8988T (cell line): ENCODE measurements at places on chromosomes 7 and 10.

DNA sequence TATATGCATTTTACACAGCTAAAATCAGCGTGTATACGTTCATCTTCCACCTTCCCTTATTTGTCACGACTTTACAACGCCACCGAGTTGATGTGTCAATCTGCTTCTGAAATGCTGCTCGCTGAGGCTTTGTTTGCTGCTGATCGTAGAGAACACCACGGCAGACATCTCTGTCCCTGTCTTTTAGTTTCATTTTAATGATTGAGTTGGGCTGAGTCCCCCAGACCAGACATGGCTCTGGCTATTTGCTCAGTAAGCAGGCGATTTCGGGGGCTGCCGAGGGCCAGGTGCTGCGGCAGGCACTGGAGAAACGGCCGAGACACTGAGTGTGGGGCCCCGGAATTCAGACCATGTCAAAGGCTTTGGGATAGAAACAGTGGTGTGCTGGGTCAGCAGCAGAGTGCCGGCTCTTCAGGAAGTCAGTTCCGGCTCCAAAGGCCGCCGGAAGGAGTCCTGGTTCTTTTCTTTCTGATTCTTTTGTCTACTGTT lies 5.0 kb downstream of the LRRC27 start:
- DNase-seq = no peak

GRCh38 chr7:2638224-2638991 lies 6.6 kb downstream of the TTYH3 start:
- no peak for DNase-seq

- no peak for DNase-seq
These were observed 967 bp downstream of the ADARB2 start for GRCh38 chr10:1736144-1736971.

GRCh38 chr7:57417736-57418135 lies 32.2 kb upstream of the ZNF716 start:
- DNase-seq = no peak

- DNase-seq = no peak
These were observed 22.1 kb upstream of the CDH23 start for GRCh38 chr10:71374481-71375233.

GRCh38 chr10:68208424-68209042 lies 23.4 kb downstream of the ATOH7 start:
- peak; percentile 44 for DNase-seq

DNA sequence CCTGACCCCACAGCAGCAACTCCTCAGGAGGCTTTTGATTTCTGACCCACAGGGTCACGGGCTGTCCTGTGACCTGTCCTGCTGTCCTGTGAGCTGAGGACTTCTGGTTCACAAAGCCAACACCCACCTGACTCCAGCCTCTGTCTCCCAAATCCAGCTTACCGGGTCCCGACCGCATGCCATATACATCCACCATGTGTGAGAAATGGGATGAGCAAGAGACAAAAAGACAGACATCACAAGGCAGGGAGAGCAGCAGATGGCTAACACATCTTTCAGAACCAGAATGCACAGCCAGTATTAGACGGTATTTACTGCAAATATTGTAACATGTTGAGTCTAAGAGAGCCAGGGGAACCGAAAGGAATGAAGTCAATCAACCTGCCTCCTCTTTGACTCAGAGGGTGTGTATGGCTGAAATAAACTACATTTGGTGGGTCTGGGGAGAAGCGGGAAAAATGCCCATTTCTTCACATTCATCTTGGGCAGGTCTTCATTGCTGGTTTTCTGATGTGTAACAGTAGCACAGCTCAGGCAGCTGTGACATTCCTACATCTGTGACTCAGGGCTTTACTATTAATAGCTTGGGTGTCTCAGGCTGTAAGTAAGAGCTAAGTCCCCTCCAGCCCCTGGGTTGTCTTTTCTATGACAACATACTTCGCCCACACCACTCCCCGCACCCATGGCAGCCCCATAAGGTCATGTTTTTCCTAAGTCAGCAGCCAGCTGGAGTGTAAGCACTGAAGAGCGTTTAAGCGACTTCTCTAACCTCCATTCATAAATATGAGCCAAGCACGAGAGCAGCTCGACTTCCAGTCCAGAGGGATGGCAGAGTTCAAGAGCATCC lies 25.0 kb downstream of the ABLIM1 start:
- peak; percentile 63 for DNase-seq

- no peak for DNase-seq
These were observed 2.7 kb upstream of the HOXA11 start for GRCh38 chr7:27187475-27188385.

DNA sequence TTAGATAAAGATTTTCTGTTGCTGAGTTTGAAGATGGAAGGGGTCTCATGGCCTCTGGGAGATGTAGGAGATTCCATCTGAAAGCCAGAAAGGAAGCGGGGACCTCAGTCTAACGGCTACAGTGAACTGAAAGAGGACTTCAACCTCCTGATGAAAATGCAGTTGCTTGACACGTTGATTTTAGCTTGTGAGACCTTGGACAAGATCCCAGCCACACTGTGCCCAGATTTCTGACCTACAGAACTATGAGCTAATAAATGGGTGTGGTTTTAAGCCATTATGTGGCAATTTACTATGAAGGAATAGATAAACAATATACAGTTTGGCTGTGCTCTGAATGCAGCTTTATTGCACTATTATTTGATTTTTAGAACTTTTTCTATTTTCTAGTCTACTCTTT lies 342.3 kb upstream of the SEMA3D start:
- DNase-seq = no peak

DNA sequence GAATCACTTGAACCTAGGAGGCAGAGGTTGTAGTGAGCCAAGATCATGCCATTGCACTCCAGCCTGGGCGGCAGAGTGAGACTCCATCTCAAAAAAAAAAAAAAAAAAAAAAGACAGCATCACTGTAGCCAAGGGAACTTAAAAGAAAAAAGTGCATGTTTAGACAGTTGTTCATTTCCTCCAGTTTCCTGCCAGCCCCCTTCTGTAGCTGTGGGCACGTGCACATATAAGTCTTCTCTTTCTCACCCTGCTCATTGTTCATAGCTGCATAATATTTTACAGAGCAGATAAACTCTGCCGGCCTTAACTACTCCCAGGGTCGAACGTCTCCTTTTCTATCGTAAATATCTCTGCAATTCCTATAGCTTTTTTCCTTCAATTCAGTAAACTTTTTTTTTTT lies 132.6 kb downstream of the LHPP start:
- no peak for DNase-seq

DNA sequence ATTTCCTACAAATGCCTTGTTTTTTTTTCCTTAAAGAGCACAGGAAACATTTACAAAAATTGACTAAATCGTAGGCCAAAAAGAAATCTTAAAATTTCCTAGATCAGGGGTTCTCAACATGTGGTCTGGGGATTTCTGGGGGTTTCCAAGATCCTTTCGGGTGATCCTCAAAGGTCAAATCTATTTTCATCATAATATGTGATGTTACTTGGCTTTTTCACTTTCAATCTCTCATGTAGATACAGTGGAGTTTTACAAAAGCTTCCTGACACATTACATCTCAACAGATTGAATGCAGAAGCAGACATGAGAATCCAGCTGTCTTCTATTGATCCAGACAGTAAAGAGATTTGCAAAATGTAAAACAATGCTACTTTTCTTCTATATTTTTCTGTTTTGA lies 497.3 kb downstream of the INHBA start:
- DNase-seq = no peak

- DNase-seq = no peak
These were observed 153.0 kb upstream of the GPR26 start for GRCh38 chr10:123512901-123513775.

DNA sequence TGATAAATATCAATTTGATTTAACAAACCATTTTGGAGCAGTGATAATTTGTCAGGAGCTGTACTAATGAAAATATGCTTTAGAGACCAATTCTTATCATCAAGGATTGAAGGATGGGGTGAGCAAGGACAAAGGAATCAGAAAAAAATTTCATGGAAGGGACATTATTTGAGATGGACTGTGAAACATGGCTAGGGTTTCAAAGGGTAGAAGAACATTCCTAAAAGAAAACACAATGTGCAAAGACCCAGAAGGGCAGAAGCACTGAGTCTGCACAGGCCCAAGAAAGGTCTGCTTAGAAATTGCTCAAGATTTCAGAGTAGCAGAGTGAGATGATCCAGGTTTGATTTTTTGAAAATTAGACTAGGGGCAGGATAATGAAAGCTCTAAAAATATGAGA lies 174.5 kb downstream of the LRRN3 start:
- DNase-seq = no peak

DNA sequence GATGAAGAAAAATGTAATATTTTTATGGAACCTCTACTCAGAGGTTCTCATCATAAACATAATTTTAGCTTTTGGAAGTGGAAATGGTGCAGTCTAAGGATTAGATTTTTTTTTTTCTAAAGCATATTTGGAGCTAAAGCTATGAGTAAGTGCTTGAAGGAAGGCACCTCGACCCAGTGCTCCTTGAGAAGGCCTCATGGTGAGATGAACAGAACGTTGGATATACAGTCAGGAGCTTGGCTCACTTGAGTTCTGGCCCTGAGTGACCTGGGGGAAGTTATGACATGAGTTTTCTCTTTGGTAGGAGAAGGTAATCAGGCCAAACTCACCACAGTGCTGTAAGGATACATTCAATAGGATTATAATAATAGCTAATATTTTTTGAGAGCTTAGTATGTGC lies 163.3 kb downstream of the JCAD start:
- DNase-seq = no peak

DNA sequence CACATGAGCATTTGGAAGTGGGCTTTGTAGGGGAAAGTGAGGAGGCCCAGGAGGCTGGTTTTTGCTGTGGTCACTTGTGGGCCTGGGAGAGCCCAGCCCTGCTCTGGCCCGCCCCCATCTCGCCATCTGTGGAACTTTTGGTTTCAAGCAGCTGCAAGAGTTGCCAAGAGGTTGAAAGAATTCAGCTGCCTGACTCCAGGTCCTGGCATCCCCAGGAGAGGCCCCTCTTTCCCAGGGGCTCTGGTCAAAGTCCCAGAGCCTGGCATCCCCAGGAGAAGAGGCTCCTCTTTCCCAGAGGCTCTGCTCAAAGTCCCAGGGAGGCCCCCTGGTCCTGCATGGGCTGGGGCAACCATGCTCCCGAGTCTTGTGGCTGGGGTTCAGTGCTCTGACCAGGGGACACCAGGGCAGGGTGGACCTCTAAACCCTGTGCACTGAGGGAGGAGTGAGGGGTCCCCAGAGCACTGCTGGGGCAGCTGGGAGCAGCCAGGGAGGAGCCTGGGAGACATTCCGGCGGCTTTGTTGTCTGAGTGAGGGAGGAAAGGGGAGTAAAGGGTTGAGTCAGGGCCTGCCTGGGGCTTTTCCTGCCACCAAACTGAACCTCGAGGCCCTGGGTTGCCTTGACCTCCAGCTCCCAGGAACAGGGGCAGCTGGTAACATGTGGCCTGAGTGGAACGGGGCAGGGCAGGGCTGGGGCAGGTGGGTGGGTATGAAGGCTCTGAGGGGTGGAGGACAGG lies 27.7 kb upstream of the CSGALNACT2 start:
- DNase-seq = no peak

GRCh38 chr10:22483132-22483531 lies 137.8 kb downstream of the SPAG6 start:
- DNase-seq = no peak

DNA sequence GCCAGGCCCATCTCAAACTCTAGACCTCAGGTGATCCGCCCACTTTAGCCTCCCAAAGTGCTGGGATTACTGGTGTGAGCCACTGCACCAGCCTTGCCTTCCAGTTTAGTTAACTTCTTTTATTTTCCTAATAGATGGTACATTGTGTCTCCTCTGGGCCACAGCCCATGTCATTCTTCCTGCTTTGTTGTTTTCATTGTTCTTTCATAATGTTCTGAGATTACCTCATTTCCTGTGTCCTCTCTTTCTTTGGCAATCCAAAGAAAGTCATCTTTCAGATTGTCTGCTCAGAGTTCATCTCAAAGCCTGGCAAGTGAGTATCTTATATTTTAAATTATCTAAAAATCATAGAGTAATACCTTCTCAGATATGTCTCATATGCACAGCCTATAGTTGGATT lies at the start of gene OLAH:
OLAH (plus strand) TSS at position 270 of the 400 bp plus-strand sequence. CDS start 3,346 bp downstream, outside the sequence.
- DNase-seq = no peak

GRCh38 chr7:129889133-129889844 lies 63.5 kb downstream of the UBE2H start:
- DNase-seq = no peak

- DNase-seq = no peak
These were observed 26.7 kb upstream of the GGCT start for GRCh38 chr7:30531286-30531685.

DNA sequence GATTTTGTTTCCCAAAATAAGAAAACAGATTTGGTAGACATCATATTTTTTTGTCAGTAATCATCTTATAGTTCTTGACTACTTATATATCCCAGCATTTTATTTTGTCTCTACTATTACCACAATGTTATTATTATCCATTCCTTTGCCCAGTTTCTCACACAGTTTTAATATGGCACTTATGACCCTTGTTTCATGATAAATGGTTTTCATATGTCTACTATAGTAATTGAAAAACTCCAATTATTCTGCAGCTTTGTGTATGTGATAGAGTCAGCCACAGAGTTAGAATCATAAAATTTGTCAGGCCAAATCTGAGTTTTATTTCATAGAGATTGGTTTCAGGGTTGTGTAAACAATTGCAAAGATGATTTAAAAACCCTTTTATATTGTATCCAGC lies 203.9 kb downstream of the MALRD1 start:
- no peak for DNase-seq

DNA sequence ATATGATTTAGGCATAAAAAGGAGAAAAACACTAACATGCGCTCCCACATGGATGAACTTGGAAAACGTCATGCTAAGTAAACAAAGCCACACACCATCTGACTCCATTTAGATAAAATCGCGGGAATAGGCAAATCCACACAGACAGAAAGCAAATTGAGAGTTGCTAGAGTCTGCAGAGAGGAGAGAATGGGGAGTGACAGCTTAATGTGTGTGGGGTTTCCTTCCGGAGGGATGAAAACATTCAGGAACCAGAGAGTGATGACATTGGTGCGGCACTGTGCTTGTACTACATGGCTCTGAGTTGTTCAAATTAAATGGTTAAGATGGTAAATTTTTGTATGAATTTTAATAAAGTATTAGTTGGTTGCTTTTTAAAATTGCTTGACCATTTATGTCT lies 482.9 kb upstream of the AKR1E2 start:
- DNase-seq = no peak

DNA sequence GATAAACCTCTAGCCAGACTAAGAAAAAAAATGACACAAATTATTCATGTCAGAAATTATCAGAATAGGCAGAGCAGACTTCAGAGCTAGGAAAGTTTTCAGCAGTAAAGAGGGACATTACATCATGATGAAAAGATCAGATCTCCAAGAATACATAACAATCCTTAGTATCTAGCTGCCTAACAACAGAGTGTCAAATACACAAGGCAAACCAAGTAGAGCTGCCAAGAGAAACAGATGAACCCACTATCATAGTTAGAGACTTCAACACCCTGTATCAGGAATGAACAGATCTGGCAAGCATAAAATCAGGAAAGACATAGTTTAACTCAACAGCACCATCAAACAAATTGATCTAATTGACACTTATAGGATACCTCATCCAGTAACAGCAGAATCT lies 92.3 kb downstream of the NKX6-2 start:
- no peak for DNase-seq
